ENCODE measurements at places on chromosomes 11 and 22.
A peak's percentile ranks its signal among the peaks of the same experiment; 100 is the strongest.

DNA sequence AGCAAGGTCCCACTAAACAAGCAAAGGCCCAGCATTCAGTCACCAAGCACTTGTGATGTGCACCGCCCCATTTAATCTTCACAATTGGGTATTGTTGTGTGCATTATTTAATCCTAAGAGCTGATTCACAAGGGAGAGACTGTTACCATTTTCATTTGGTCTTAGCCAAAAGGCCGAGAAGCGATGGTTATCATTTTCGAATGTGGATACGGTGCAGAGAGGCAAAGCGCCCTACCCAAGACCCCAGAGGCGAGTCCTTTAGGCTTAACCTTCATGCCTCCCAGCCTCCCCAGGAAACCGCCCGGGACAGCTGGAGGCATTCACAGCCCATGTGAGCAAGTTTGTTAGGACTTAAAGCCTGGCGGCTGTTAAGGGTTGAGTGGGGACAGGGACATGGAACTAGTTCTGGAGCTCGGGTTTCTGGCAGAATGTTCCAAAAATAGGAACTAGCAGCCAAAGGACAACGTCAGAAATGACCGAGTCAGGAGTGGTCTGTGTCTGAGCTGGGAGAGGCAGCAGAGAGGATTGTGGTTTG lies 13.0 kb upstream of the UPK3A start:
- no peak for DNase-seq

- peak; percentile 74 for DNase-seq
Measured at GRCh38 chr11:6419009-6419631, at the start of gene APBB1. Gene APBB1 (minus strand): TSS chr11:6419094. CDS start chr11:6411347, 7,747 bp downstream.

- no peak for DNase-seq
Measured at GRCh38 chr11:66639066-66639813, 737 bp downstream of the RBM4 start.

DNA sequence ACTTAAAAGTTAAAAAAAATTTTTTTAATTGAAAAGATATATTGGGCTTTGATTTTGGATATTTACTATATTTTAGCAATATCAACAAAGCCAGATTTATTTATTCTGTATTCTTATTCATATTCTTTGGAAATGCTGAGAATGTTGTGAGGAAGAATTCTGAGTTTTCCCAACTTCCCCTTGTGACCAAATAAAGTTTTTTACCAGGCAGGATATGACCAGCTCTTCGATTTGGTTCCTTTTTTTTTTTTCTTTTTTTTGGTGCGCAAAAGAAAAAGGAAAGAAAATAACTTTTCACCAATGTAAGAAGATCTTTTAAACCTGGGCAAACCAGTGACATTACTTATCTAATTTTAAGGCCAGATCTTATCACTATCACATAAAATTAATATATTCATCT lies 12.9 kb downstream of the TCP11L1 start:
- DNase-seq: no peak

- no peak for DNase-seq
Measured at GRCh38 chr11:116932181-116932580, 94.8 kb upstream of the APOA1 start.

- no peak for DNase-seq
Measured at GRCh38 chr11:28632338-28632737, 524.1 kb downstream of the METTL15 start.

DNA sequence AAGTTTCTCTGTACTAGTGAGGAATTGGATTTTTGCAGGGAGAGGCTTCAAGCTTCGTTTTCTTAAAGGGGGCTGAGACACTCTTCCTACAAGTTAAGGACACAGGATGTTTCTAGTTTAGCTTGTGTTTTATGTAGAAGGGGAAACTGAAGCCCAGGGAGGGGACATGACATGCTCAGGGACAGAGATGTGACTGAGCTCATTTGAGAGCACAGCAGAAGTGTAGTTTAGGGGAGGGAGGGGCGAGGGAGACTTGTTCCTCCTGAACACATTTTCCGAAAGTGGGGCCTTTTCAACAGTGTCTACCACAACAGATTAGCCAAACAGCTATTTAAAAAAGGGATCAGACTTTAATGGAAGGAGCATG lies 148.1 kb downstream of the FBXO7 start:
- no peak for DNase-seq

DNA sequence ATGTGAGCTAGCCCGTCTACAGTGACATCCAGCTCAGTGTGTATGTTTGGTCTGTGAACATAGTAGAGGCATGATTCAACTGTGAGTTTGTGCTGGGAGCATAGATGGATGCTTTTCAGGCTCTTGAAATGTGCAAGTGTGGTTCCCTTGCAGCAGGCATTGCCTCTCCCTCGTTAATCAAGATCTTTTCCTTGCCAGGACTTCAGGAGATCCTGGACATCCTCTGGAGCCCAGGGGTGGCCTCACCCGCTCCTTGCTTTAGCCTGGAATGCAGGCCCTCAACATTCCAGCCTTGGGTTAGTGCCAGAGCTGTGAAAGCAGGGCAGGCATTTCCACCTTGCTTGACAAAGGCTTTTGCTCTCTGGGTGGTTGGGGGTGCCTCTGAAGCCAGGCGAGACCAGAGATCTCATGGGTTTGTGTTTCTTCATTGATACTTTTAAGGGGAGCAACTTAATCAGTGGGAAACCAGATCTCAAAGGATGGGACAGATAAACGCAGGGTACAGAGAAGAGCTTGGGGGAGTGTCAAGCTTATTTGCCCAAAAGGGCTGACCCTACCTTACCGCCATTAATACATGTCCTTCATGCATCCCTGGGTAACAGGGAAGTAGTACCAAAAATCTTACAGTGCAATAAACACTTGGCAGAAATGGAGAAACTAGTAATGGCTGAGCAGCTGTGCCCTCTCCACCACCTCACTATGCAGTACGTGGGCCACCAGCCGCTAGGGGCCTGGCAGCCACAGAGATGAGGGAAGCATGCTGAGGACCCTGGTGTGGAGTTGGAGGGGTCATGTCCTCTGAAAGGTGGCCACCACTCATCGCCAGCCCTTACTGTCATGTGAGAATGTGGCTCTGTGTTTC lies 72.1 kb downstream of the PTPRJ start:
- no peak for DNase-seq

GRCh38 chr11:73393011-73393380 lies 16.8 kb downstream of the RELT start:
- no peak for DNase-seq

DNA sequence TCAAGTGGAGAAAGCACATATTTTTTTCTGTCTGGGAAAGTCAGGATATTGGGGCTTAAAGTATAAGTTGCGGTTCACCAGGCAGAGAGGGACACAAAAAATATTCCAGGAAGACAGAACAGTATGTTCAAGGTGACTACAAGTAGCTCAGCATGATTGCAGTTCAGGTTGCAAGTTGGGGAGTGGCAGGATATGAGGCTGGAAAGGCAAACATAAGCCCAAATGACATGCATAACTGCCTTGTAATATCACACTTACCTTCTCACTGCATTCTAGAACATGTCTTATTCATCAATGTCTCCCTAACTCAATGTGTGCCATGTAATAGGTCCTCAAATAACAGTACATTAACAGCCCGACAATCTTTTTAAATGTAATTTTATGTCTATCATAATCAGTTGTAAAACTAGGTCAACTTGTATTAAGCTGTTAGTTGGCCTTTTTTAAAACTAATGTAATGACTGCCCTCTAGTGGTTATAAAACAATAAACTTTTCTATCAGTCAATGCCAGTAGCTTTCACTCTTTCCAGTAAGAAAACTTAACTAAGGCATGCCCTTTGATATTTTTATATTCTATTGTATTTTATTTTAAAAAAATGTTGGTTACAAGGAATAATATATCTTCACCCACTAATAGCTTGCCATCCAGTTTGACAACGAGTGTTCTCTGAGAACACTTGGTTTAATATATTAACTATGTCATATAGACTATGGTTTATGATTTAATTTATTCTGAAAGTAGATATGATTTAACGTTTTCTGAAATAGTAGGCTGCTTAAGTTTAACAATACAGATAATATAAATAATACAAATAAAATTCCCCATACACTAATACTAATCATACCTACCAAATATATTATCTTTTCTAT lies 39.4 kb upstream of the CFAP300 start:
- no peak for DNase-seq

DNA sequence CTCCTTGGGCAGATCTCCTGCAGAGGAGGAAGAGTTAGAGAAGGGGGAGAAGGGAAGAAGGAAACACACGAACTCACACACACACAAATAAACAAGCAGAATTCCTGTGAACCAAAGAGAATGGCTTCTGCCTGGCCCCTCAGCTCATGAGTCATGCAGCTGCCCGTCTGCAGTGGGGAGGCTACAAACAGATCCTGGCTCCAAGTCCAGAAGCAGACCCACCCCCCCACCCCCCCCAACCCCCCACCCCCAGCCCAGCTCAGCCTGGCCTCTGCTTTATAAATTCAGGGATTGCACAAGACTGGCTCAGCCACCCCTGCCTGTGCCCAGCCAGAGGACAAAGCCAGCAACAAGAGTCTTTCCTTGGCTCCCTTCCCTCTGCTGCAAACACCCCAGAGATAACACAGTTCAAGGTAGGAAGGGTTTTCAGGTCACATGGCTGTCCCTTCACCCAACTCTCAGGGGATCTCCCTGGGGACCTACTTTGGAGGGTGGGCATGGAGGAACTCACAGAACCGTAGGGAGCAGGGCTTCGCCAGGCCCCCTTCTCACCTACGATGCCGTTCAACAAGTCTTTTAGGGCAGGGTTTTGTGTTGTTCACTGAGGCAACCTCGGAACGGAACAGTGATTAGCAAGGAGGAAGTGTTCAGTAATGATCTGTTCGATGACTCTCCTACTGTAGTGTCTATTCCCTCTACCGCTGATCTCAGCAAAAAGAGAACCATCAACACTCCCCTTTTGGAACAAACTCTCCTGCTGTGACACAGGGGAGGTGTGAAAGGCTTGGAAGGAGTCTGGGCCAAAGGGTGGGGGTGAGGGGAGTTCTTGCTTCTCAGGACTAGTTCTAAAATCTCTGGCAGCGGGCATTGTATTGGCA lies 35.5 kb downstream of the RPL27A start:
- DNase-seq: no peak

GRCh38 chr11:61293867-61294716 lies 1.0 kb downstream of the VWCE start:
- peak; percentile 62 for DNase-seq

DNA sequence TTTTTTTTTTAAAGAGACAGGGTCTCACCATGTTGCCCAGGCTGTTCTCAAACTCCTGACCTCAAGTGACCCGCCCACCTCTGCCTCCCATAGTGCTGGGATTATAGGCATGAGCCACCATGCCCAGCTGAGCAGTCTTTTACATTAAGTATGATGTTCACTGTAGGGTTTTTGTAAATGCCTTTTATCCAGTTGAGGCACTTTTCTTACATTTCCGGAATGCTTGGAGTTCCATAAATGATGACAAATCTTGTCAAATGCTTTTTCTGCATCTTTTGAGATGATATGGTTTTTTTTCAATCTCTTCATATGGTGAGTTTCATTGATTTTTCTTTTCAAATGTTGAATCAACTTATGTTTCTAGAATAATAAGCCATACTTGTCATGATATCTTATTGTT lies 29.4 kb upstream of the CTTN start:
- no peak for DNase-seq

GRCh38 chr11:108253176-108253575 lies 30.3 kb downstream of the ATM start:
- no peak for DNase-seq

- no peak for DNase-seq
Measured at GRCh38 chr11:116073854-116074837, 569.9 kb upstream of the CADM1 start.

DNA sequence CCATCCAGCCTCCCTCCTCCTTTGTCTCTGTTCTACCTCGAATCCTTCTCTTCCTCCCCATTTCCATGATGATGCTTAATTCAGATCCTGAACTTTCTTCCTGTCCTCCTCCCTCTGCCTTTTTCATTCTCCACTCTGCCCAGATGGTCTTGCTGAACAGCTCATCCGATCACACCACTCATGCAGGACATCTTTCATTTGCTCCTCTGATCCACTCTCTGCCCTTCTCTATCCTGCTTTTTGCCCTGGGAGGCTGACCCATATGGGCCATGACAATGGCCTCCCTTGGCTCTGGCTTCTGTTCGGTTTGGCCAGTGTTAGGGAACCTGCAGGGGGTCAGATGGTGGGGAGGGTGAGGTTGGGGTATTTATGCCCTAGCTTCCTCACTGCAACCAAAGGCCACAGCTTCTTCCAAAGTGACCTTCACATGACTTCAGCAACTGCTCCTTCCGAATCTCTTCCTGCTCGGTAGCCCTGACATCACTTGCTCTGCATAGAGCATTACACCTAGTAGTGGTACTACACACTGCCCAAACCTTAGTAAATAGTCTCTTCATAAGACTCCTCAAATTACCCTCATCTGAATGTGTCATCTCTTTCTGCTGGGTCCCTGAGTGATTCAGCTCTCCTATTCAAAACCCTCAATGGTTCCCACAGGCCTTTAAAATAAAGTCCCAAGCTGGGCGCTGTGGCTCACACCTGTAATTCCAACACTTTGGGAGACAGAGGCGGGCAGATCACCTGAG lies 32.7 kb upstream of the MICAL2 start:
- no peak for DNase-seq

DNA sequence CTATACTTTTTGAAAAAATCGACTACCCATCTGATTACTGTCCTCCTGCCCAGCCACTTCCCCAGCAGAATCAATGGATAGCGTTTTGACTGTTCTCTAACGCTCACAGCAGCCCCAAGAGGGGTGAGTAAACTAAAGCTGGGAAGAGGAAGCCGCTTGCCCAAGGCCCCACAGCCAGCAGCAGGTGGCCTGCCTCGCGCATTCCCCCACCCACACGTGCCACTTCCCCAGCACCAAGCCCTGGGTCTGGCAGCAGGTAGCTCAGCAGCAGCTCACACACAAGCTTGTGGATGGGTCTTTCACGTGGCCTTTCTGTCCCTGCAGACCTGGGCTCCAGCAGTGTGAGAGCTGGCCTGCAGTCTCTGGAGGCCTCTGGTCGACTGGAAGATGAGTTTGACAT lies 34.3 kb downstream of the TOM1 start:
- no peak for DNase-seq

DNA sequence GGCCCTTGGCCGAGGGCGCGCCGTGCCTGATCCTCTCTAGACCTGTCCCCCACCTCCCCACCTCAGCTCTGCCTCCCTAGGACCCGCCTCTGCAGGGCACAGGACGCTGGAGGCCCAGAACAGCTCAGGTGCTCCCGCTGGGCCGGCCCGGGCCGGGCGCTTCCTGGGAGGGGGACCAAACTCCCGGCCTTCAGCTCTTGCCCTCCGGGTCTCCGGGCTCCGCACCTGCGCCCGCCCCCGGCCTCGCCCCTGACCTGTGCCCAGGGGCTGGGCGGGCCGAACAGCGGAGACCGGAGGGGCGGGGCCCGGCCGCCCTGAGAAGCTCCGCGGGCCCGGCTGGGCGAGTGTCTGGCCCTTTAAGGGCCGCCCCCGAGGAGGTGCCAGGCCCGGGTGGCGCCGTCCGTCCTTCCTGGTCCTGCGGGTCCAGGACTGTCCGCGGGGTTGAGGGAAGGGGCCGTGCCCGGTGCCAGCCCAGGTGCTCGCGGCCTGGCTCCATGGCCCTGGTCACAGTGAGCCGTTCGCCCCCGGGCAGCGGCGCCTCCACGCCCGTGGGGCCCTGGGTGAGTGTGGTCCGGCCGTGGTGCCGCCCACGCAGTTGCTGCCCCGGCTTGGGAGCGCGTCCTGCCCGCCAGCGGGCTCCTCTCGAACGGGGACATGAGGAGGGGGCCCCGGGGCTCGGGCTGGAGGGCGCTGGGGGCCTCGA lies at the start of gene SSH3:
Gene SSH3 (plus strand): TSS at position 399 of the 703 bp plus-strand sequence. CDS start 96 bp downstream, at position 495.
- no peak for DNase-seq

- no peak for DNase-seq
Measured at GRCh38 chr22:45578524-45579147, 76.0 kb downstream of the FBLN1 start.
